Stimulated activated CD4-positive, alpha-beta T cell treated with anti-CD3 and anti-CD28 coated beads, Interleukin-1b, Interleukin-23, amount 100 ng/mL, for 1 hour (primary cell): ENCODE measurements at places on chromosomes 2 and 18.

DNA sequence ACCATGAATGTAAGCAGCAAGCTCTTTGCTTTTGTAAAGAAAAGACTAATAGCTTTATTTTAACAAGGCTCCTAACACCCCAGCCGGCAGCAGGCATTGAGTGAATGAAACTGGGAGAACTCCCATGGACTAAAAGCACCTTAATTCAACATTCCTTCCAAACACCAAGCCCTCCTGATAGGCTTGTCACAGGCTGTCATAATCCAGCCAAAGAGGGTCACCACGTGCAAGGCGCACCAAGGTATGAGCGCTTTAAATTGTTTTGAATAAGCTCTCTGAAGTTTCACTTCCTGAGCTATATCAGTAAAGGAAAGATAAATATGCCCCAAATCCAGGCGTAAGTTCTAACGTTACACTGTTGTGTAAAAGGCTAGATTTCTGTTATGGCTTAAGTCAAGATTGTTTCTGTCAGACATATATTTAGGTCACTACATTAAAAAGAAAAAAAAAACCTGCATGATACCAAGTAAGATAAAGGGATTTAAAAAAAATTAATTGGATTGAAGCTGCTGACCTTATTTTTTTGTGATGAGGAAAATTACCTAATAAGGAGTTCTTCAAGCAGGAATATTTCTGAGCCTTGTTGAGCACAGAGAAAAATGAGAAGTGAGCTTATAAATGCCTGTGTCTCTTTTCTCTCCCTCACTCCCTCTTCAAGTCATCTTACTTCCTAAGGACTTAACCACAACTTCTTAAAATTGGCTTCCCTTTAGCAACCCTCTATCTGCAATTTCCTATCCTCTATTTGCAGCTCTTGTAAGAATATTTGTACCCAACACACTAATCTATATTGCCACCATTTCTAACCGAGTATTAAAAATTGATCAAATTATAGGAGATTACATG, 136.1 kb upstream of the NRP2 start:
- no peak for DNase-seq

DNA sequence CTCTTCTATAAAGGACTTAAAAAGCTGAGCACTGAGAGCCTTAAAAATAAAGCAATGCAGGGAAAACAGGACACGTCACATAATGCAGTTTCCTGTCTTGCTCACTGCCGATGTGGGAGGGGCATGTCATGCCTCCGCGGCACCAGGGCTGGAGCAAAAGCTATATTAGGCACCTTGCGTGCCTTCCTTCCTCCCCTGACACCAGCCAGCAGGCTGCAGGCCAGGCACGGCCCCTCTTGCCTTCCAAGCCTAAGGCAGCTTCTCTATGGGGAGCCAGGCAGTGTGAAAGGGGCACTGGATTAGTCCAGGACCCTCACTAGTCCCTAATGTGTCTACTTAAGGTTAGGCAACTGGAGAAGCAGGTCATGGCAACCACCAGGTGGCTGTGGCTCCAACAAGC, 26.3 kb downstream of the MRPL35 start:
- no peak for DNase-seq

DNA sequence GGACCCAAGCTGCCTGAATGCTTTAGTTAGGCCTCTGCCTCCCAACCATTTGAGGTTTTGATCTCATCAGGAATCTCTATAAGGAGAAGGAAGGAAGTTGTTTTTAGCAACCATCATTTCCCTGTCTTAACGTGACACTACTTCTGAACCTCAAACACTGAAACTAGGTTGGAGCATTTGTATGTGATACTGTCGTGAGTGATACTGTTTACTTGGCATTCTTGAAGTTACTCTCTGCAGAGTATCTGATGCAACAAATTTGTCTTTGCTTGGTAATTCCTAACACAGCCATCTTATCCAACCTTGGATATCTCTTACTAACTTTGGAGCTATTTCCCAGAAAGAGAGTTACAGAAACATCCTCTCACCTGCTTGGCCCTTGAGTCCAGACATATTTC, 22.1 kb downstream of the TTLL4 start:
- DNase-seq: no peak

GRCh38 chr18:23391156-23391555, 61.9 kb upstream of the RIOK3 start:
- no peak for DNase-seq

DNA sequence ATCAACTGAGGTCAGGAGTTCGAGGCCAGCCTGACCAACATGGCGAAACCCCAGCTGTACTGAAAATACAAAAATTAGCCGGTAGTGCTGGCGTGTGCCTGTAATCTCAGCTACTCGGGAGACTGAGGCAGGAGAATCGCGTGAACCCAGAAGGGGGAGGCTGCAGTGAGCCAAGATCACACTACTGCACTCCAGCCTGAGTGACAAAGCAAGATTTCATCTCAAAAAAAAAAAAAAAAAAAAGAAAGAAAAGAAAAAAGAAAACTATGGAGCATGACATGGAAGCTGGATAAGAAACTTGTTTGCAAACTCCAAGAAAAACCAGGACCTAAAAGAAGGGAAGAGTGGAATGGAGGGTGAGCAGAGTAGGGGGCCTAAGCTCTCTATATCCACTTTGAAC, 1.9 kb upstream of the CHMP1B start:
- no peak for DNase-seq

DNA sequence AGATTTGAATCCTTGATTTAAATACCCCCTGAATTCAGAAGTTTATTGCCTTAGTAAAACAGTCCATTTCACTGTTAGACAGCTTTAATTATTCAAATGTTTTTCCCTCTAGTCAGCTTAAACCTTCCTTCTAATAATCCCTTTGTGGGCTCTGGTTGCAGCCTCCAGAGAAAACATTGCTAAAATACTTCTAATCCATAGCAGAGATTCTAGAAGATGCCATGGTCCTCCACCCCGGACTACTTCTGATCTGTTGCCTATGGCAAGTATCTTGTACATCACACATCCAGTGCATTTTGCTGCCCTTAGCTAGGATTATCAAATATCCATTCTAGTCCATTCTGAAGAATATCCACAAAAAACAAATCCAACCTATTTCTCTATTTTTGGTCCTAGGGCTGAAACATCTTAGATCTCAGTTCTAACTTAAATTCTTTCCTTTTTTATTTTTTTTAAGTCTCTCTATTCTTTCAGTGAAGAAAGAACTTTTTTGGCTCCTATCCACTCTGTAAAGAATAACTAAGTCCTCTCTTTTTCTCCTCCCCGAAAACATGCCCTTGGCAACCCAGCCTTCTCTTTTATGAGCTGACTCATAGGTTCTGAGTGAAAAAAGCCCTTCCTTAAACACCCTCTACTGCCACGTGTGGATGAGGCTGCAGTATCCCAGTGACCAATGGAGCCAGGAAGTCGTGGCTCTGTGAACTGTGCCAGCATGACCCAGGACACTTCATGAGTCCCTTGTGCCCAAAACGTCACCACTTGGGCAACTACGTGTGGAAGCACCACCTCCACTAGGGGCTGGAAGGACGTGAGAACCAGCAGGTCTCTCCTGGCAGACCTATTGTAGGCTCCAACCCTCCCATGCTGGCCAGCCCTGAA, 349.8 kb downstream of the TNS1 start:
- no peak for DNase-seq

DNA sequence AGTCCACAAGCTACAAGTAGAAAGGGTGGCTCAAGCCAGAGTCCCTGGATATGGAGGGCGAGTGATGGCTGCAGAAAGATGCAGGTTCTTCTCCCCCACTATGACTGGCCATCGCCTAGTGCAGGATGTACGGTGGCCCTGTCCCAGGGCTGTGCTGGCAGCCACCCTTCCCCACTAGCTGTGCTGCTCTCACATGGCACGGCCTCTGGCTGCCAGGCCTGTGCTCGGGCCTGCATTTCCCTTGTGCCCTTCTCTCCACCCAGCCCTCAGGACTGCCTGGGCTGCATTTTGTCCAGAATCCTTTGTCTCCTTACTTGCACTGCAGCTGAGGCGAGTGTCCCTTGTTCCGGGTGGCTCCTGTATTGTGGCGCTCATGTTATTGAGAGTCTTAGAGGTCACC, 1.6 kb upstream of the RAMP1 start:
- no peak for DNase-seq

DNA sequence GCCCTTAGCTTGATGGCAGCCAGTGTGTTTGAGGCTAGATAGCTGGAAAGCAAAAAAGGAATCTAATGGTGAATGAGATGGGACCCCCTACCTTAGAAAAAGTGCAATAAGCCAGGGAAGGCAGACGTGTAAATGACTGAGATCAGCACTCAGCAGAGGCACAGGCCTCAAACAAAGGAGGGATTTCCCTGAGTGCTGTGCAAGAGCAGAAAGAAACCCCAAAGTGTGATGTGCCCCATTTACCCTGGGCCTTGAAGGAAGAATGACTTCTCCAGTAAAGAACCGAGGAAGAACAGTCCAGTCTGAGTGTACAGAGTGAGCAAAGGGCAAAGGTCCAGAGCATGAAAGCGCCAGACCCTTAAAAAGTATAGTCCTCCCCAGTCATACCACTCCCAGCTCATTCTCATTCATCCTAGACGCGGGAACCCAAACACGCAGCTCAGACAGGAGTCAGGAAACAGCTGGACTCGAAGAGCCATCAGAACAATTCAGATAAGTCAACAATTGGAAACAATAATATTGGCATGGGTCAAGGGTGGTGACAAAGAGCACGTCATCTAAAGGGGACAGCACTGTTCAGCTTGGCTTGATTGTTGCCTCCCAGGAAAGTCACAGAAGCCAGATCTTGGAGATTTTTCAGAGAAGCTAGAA, 121.7 kb downstream of the INO80D start:
- no peak for DNase-seq

GRCh38 chr18:58624011-58624410, 4.9 kb downstream of the ALPK2 start:
- no peak for DNase-seq

GRCh38 chr2:25977768-25978167, 4.5 kb downstream of the KIF3C start:
- DNase-seq: no peak
